ENCODE measurements at places on chromosomes 2 and 18.

DNA sequence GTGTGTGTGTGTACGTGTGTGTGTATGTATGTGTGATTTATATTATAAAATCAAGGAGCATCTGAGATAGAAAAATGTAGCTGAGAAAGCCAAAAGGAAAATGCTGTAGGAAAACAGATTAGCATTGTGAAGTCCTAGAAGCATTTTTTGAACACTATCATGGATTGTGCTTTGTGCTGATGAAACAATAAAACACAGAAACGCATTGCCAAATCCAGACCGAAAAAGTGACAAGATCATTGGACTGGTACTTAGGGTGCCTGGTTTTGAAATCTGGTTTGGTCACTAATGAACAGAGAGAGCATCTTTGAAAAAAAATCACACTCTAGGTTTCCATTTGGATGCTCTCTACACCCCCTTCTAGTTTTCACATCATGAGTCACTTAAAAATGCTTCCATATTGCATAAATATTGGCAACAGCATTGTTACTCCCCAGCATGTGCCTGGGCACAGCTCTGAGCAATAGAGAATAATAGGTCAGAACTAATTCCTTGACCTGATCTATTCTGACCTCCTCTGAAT, 214.6 kb upstream of the LRRTM1 start:
- DNase-seq = no peak

DNA sequence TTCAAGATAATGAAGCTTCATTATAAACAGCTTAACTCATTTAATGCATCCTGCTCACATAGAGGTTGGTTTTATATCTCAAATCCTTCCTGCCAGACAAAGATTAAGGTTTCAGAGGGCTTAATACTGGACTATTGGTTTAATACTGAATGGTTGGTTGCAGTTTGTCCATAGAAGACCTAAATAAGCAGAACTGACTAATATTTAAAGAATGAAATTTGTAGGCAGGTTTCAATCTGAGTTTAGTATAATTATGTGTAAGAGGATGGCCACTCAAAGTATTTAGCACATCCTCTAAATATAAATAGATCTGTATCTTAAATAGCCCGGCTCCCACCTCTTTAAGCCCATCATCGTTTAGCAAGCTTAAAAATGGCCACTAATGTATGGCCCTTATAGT, 92.5 kb downstream of the EPB41L5 start:
- no peak for DNase-seq

DNA sequence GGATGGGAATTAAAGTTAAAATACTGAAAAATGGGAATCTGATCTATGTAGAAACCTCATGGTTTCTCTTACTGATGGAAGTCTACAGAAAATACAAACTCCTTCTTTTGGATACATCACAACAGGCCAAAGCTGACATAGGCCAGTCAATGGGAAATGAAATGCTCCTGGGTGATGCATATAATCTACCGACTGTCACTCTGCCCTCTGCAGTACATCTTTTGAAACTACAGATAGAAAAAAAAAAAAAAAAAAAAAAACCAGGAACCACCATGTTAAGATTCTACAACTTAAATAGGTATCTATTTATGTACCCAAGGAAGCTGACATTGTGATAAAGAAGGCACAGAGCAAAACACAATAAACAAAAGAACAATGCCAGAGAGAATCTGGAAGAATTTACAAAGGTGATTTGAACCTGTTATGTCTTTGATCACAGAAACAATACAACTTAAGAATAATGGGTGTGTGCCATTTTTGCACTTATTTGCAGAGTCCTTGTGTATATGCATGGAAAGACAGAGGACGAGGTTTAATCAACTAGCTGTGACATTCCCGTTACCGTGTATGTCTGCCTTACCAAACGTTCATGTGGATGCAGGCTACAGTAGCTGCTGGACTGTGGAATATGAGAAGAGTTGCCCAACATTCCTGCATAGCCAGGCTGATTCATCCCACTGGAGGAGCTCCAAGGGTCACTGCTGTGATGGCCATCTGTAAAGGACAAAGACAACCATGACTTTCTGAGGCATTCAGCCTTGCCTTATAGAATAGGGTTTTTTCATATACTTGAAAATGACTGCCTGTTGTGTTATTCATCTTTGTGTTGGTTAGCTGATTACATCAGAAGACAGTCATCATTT, 312.7 kb downstream of the TCF4 start:
- peak; percentile 9 for DNase-seq

DNA sequence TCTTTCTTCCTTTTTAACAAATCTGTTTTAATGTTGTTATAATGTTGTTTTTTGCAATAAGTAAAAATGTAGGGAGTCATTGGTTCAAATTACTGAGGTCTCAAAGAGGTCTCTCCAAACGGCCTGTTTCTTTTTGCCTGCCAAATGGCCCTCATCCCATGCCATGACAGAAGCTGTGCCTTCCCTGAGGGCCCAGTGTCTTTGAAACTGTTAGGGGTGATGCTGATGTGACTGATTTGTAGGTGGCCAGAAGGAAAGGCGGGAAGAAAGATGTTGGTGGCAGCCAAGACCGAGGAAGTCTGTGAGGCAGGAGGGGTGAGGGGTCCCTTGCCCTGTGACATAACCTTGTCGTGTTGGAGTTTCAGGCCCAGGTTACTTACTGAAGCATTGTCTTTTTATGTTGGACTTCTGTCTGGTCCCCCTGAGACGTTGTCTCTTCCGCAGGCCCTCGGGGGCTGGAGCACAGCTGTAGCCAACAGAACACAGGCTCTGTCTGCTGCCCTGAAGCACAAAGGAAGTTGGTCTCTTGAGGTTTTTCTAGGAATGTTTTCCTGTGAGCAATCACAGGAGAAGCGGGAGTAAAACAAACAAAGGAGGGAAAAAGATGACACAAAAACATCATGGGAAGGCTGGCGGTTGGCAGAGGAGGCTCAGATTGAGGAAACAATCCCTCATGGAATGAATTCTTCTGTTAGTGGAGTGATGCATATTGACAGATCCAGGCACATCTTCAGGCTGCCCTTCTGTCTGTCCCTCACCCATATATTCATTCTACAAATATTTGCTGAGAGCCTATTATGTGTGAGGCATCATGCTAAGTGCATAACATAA, 4.9 kb upstream of the ST3GAL5 start:
- DNase-seq = no peak

- no peak for DNase-seq
Measured at GRCh38 chr2:15704086-15704787, 112.6 kb downstream of the DDX1 start.

- no peak for DNase-seq
Measured at GRCh38 chr18:35876243-35876642, 96.2 kb upstream of the RMP24 start.

DNA sequence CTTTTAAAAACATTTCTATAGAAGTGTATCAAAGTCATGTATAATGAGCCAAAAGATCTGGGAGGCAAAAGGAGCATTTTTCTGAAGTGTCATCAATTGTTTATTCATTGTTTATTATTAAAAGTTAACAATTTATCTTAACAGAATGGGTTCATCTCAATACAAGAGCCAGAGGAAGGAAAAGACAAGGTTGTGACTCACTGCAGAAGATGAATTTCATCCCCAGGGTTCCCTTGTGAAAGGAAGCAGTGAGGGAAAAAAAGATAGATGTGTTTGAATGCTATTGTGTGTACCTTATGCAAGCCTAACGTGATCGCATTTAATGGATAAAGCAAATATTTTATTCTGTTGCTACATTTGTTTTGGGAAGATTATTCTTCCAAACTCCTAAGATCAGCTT, 286.3 kb downstream of the PIEZO2 start:
- DNase-seq = no peak

GRCh38 chr2:7800031-7800430, 881.8 kb upstream of the ID2 start:
- DNase-seq = no peak

DNA sequence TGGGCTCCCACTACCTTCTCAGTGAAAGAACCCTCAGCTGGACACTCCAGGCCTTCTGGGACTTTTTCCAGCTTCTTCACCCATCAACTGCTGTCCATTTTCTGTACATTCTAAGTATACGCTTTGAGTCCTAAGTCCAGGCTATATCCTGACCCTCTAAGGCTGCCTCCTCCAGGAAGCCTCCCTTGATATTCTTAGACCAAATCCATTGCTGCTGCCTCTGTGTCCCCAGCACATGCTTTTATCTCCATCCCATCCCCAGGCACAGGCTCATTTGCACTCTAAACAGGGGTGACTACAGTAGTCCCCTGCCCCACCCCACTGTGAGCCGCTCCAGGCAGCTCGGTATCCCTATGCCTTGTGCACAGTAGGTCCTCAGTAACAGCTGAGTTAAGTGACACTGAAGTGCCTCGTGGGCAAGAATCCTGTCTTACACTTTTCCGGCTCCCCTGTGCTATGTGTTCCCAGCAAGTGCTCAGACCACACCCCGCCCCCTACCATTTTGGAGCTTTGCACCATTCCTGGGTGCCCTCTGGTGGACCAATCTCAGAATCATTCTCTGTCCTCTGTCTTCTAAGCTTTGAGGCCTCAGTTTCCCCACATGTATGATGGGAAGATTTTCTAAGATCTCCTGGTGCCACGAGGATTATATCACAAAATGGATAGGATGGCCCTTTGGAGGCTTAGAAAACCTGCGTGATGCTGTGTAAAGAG, 34.9 kb downstream of the EMX1 start:
- DNase-seq = no peak

GRCh38 chr2:226691255-226691654, 108.4 kb downstream of the IRS1 start:
- no peak for DNase-seq

GRCh38 chr2:54667726-54668650, 55.5 kb upstream of the EML6 start:
- no peak for DNase-seq

DNA sequence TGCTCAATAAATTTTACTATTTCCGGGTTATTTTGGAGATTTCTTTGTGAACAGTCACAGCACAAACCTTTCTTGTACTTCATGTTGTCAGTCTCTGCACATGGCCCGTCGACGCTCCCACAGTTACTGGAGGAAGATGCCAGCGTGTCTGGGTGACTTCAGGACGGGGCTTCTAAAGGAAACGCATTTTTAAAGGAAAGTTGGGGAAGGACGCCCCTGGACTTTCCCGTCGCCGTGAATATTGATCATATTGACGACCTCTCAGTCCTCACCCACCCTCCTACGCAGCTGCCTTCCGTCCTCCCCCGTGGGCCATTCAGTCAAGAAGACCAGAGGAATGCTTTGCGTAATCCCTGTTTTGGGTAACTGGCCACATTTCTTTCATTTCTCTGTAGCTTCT, 71.1 kb upstream of the SNTG2 start:
- DNase-seq = no peak

GRCh38 chr2:217171874-217172273, 312.0 kb upstream of the TNP1 start:
- no peak for DNase-seq

DNA sequence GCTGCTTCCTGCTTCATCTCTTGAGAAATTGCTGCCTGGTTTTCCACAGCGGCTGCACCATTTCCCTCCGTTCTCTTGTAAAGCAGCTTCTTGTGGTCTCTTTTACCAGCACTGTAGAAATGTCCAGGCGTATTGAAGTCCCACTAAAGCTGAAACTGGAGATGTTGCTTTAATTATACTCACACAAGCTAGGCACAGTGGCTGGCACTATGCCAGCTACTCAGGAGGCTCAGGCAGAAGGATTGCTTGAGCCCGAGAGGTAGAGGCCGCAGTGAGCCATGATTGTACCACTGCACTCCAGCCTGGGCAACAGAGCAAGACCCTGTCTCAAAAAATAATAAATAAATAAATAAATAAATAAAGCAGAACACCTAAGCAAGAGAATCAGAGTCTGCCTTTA, 19.2 kb upstream of the ATP9B start:
- DNase-seq = no peak

- DNase-seq = peak; percentile 91
Measured at GRCh38 chr2:11681722-11682589, 12.0 kb upstream of the NTSR2 start.

GRCh38 chr2:71001592-71001927, 6.9 kb upstream of the TEX261 start:
- DNase-seq = no peak

GRCh38 chr2:2046497-2046896, 284.6 kb downstream of the MYT1L start:
- no peak for DNase-seq

- no peak for DNase-seq
Measured at GRCh38 chr2:173401716-173402326, 47.1 kb downstream of the CDCA7 start.

DNA sequence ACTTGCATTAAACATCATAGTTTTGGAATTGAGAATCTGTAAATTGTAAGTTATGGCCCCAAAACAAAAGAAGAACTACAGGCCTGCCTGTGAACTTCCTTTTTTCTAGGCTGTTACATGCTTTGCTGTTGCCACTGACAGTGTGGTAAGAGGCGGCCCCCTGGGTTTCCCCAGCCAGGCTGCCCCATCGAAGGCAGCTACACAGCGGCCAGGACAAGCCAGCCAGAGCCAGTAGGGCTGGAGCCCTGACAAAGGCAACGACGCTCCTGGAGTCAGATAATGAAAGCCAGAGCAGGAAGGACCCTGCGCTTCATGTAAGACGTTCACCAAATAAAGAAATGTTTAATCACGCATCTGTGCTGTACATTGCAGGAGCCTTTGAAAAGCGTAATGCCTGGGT, 55.0 kb downstream of the ANKRD44 start:
- DNase-seq = no peak

GRCh38 chr2:195202163-195202845, 454.7 kb upstream of the SLC39A10 start:
- DNase-seq = no peak

DNA sequence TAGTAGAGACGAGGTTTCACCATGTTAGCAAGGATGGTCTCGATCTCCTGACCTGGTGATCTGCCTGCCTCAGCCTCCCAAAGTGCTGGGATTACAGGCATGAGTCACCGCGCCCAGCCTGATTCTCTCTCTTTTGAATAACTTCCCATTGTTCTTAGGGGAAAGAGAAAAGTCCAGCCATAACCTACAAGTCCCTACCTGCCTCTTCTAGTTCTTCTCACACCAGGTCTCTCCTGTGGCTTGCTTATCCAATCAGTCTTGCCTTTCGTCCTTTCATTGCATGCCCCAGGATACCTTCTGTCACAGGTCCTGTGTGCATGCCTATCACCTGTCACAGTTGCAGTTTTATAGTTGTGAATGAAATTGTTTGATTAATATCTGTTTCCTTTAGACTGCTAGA, 148.1 kb downstream of the SLC4A3 start:
- DNase-seq = no peak

- no peak for DNase-seq
Measured at GRCh38 chr2:139170406-139170805, 390.2 kb upstream of the NXPH2 start.

- DNase-seq = no peak
Measured at GRCh38 chr2:120964819-120965218, 229.2 kb downstream of the GLI2 start.

GRCh38 chr2:176832086-176832485, 380.5 kb upstream of the HNRNPA3 start:
- DNase-seq = no peak

- DNase-seq = peak; percentile 87
Measured at GRCh38 chr2:240149943-240150784, 9.7 kb upstream of the OTOS start.

Data from HuH-7.5 (cell line).